ENCODE measurements at places on chromosomes 16 and 17. TPM values are rescaled to one million over a fixed set of nuclear protein-coding genes. Genes with fewer than 3 reads are reported as not detected.

- no peak for DNase-seq
Observed at GRCh38 chr16:57998992-57999365, 1.5 kb downstream of the ZNF319 start.

DNA sequence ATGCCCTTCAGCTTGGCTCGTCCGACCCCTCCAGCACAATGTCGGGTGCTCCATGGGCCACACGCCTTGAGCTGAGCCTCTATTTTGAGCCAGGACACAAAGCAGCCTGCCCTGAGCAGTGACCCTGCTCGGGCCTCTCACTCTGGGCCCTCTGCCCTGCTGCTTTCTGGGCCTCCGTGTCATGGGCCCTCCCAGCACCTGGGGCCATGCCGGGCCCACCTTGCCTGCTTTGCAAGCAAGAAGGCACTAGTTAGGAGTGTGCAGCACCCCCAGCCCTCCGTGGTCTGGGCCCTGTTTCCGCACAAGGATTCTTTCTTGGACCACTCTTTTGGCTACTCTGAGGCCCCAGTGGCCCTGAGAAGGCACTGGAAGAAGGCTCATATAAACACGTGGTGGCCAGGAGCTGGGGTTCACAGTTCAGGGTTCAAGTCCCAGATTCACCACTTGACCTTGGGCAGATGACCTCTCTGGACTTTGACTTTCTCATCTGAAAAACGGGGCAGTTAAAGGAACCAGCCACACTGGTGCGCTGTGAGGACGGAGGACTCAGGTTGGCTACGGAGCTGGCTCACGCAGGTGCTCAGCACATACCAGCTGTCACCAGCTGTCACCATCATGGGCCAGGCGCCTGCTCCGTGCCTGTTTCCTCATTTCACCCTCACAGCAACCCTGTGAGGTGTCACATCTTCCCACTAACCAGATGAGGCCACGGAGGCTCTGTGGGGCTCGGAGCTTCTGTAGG, 166.0 kb upstream of the GSE1 start:
- DNase-seq, result no peak

DNA sequence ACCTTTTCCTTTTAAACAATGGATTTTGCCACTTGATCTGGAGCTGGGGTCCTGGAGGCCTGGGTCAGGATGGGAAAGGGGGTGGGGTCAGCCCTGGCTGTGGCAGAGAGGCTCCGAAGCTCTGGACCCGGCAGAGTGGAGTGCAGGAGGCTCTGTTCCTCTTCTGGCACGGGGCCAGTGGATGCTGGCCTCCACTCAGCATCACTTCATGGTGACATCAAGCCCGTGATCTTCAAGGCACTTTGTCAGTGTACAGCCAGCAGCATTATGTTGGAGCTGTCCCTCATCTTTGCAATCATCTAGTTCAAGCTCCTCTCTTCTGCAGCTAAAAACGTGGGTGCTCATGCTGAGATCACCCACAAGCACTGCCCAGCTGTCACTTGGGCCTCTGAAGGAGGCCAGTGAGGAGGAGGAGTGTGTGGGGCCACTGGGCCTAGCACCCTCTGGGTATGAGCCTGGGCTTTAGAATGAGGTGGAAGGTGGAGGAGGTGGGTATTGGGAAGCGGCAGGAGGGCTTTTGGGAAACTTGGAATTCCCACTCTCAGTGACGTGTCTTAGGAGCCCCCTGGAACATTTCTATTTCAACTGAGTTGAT, 45.9 kb upstream of the MGAT5B start:
- no peak for DNase-seq

DNA sequence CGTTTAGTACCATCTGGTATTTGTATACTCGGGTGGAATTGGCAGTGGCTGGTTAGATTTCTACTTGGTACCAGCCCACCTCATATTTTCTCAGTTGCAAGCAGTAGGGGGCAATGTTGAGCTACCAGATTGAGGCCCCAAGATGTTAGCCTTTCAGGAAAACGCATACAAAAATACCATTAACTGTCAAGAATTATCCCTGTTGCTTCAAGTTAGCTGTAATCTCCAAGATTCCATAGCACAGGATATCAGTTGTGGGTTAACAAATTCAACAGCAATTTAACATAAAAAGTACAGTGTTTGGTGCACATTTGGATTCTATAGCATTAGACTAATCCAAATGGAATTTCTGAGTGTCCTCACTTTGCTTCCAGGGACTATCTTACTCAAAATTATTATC, 188.2 kb downstream of the FTO start:
- peak; percentile 60 for DNase-seq

The ABCA3 gene
- 2.5 TPM for total RNA-seq

The ADPRM gene
- 6.4 TPM for total RNA-seq

The TMEM114 gene
- total RNA-seq, result not detected

The TNFRSF13B gene
- not detected for total RNA-seq

The SETD1A gene
- 13.4 TPM for total RNA-seq
